ENCODE measurements at places on chromosomes 1 and 21.

GRCh38 chr1:180353945-180354344 lies 123.9 kb downstream of the LHX4 start:
- no peak for DNase-seq

- no peak for DNase-seq
These were observed 180.0 kb upstream of the LMO4 start for GRCh38 chr1:87148661-87149060.

DNA sequence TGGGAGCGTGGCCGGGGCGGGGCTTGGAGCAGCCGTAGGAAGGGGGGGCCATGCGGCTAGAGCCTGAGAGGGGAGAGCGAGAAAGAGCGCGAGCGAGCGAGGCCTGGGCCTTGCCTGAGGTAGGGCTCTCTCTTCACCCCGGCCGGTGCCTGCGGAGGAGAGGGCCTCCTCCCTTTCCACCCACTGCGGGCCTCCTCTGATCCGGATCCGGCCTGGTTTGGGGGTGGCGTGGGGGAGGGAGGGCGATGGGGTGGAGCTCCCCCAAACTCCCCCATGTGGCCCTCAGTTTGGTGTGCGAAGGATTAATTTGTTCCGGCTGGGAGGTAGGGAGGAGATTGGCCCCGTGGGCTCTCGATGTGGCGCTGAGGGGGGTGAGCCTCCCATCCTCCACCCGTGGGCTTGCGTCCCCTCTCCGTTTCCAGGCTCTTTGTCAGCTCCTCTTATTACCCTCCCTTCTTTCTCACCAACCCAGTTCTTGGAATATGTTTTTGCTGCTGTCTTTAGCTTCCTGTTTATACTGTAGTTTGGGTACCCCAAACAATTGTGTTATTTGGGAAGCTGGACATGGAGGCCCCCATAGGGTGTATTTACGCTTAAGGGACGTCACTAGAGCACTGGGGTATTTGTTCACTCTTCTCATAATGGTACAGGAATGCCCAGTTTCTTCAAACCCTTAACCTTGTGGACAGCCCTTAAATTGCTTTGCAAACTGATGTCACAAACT lies 685 bp downstream of the UBAP2L start:
- no peak for DNase-seq

DNA sequence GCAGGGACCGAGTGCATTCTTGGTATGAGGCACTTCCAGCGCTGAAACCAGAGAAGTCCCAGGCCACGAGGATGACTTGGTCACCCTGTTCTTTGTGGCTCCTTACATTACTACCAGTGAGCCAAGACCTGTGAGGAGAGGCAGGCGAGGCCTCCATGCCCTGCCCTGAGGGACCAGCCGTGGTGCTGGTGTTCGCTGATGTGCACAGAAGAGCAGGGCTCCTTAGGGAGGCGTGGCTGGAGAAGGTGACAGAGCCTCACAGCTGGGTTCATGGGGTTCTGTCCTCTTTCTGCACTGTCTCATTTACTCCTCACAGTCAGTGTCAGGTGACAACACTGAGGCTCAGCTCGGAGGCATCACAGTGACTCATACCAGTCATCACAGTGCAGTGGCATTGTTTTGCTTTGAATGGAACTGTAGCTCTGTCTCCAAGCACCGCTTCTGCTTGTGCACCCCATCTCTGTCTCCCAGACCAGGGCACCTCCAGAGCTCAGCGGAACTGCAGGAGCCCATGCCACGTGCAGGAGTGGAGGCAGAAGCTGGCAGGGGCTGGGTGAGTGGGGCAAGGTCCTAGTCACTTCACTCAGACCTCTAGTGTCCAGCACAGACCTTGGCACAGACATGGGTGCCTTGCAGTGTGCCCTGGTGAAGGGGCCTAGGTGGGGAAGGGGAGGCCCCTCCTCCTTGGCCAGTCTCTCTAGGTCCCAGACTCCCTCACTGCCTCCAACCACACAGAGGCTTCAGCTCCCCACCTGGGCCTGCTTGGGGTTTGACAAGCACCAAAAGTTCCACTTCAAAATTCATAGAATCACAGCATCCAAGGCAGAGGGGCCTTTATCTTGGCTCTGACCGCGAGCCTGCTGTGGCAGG lies 310.9 kb downstream of the MATN1 start:
- DNase-seq = no peak

GRCh38 chr21:44052071-44052829 lies 40.1 kb downstream of the TRAPPC10 start:
- DNase-seq = no peak

DNA sequence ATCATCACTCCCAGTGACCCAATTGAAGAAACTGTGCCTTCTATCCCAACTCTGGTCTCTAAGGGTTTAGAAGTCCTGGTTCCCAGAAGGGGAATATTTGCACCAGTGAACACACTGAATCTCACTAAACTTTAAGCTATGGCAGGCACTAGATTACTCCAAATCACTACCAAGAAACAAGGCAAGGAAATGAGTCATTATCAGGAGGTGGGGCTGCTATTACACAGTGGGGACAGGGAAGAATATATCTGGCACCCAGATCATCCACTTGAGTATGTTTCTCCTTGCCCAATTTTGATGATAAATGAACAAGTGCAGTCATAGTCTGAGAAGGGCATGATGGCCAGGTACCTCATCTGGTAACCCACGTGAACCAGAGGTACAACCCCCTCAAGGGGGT lies 7.0 kb downstream of the MRPL9 start:
- no peak for DNase-seq

- DNase-seq = no peak
These were observed 100.5 kb upstream of the NEK7 start for GRCh38 chr1:198056255-198056654.

DNA sequence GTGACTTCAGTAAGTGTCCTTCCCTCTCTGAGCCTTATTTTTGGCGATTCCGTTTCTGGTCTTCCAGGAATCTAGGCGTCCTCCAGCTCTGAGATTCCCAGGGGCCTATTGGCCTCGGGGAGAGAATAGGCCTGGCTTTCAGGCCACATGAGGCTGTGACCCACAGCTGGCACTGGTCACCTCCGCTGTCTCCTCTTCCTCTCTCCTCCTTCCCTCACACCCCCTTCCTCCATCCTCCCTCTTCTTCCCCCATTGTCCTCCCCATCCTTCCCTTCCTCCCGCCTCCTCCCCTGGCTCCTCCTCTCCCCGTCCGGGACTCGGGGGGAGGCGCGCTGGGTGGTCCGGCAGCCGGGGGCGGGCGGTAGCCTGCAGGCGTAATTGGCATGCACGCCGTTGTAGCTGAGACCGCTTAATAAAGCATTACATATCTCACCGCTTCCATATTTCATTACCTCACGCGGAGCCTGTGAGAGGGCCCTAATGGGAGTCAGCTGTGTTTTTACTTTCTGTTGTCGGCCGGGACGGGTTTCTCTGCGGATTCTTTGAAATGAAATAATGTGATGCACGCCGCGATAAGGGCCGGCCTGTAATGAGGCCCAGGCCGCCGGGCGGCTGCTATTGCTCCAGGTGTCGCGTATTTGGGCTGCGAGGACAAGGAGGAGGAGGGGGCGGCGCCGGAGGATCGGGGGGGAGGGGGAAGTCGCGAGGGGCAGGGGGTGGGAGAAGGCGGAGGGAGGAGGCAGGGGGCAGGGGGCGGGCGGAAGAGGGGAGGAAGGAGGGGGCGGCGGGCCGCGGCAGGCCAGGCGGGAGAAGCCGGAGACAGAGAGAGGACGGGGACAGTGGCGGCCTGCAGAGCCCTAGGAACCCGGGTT lies 95.3 kb downstream of the FOXD2 start:
- DNase-seq = no peak

DNA sequence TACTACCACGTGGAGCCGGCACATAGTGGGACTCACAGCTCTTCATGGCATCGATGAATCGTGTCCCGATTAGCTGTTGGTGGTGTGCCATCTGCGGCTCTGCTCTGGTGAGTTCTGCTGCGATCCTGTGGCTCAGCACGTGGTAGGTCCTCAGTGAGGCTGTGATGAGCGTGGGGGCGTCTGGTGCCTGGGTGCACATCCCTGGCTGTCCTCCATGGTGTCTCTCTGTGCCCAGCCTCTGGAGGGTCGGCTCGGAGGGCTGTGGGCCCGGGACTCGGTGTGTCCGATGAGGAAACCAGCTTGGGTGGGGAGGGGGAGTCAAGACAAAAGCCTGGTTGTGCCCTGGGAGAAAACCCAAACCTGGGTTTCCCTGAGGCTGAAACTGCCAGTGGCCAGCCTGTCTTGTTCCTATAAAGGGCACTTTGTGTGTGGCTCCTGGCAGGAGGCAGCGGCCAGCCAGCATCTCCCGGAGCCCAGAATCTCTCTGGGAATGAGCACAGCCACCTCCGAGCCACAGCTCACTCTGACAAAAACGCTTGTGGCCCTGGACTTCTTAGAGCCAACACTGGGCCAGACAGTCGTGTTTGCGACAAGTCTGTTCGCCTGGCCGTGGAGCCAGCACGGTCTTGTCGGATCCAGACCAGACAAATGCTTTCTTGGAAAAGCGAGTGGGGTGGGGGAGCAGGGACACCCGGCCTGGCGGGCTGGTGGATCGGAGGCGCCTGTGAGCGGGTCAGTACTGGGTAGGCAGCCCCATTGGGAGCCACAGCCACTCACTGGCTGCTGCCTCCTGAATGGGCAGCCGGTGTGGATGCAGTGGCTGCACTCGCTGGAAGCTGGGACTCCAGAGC lies 31.8 kb downstream of the SPSB1 start:
- peak; percentile 82 for DNase-seq

DNA sequence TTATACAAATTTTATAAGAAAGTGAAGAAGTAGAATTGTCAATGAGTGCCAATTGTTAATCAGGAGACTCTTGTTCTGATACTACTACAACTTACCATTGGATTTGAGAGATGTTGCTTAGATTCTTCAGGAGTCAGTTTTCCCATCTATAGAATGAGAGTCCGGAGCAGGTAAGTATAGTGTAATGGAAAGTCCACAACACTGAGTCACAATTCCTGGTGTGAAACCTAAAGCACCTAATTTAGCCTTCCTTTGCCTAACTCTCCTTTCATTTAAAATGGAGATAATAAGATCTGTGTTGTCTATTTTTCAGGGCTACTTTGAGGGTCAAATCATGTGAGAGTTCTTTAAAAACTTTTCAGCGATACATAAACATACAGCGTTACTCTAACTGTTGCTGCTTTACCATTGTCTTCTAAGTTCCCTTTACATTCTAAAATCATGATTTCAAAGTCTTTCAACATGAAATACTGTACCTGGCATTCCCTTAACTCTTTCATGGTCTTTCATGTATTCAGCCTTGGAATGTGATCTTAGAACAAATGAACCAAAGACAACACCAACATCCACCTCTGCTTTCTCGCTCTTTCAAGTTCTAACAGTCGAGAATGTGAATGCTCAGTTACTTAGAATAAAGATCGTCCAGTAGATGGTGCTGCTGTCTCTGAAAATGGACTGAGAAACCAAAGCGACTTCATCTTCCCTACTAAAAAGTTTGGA lies 90.9 kb downstream of the SLC30A10 start:
- DNase-seq = peak; percentile 47

DNA sequence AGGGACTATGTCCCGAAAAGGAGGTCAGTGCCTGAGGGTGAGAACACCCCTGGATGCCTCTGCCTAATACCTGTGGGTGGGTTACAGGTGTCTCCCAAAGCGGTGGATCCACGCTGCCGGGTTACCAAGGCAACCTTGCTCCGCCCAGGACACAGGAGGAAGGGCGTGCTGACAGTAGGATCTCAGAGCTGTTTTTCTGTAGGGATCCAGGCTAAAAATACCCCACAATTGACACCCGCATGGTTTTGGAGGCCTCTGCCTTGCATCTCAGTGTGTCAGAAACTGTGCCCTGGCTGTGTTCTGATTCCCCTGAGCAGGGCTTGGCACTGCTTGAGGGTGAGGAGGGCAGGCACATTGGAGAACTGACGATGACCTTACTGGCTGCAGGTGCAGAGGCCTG lies 118.0 kb downstream of the IER5 start:
- peak; percentile 83 for DNase-seq

DNA sequence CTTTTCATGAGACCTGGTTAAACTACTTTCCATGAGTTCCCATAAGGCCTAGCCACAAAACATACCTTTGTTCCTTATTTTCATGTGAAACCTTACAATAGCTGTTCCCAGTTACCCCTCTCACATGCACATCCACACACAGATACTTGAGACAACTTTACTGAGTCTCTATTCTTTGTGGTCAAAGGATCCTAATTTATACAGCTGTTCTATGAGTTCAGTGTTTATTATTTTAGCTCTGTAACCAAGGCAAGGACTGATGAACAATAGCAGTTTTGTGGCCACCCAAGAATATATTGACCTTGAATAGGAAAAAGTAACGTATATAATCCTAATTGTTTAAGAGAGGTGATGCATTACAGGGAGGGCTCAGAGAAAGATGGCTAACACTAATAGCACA lies 160.5 kb upstream of the CACYBP start:
- DNase-seq = no peak

DNA sequence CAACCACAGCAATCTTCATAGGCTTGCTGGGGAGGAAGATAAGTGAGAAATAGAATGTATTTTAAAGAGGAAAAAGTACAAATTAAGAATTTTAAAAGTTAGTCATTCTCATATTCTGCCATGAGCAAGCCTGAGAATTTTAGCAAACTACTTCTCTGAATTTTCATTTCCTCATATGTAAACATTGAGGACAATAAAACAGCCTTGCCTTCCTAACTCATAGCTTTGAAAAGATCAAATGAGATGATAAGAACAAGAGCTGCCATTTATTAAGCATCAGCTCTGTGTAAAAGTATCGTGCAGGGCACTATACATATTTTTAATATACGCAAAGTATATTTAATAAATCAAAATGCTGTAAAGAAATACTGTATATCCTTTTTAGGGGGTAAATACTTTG lies 286.0 kb downstream of the NFIA start:
- no peak for DNase-seq

- no peak for DNase-seq
These were observed 3.5 kb upstream of the LRIF1 start for GRCh38 chr1:110967256-110967655.

- peak; percentile 15 for DNase-seq
These were observed 3.5 kb upstream of the KRTAP27-1 start for GRCh38 chr21:30340714-30341573.

GRCh38 chr1:25134801-25135461 lies 97.4 kb downstream of the SYF2 start:
- DNase-seq = no peak

GRCh38 chr1:150567341-150567716 lies 12.1 kb downstream of the MCL1 start:
- no peak for DNase-seq

DNA sequence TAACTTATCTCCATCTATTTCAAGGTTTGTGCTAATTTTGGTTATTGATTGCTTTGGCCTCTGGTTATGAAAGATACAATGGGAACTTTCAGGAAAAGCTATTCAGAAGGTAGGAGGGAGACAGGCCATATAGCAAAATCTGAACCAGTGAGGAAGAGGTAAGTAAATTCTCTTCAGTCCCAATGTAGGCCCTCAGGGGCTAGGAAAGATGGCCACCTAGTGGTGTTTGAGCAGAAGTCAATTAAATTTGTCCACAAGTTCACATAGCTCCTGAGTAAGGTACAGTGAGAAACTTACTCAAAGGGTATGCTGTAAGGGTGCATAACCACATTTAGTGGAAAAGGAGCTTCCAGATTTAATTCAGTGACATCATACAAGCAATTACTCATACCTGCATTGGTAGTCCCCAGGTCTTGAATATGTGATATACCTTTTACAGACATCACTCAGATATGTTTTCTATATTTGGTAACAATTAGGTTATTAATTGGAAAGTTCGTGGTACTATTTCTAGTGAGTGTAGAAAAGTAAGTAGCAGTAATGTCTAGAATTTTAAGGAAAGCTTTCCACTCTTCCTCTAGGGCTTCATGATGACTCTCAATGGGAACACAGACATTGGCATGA lies 21.4 kb upstream of the FMO1 start:
- DNase-seq = peak; percentile 49

Measured in putamen (tissue), 1 donor.